ENCODE measurements at places on chromosomes 1 and 21.
A peak's percentile ranks its signal among the peaks of the same experiment; 100 is the strongest.

DNA sequence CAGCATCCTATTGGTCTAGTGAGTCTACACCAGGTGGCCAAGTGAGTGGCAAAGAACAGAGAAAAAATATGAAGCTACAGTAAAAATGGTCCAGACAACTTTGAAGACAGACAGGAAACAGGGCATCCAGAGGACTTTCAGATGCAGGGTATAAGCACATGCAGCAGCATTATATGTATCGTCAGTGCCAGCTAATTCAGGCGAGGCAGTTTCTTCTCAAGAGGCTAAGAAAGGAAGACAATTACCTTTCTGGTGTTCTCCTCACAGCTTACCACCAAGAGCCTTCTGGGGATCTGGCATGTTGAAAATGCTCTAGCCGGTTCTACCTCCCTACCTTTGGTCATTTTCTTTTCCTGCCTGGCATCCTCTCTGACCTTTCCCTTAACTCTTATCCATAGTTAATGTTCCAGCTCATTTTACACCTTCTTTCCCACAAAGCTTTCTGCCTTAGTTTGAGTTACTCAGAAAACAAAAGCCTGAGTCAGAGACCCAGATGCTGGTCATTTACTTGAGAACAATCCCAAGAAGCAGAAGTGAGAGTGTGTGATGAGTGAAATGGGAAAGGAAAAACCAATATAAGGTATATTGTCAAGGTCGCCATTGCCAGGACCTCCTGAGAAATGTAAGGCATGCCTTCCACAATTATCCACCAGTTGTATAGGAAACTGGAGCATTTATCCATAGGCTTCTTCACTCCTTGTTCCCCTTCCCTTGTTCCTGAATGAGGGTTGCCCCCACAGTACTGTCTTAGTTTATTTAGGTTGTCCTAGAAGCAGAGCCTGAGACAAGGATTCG is 444.1 kb downstream of the PLPP3 start:
- no peak for DNase-seq

GRCh38 chr1:44170281-44170823 is 28.9 kb upstream of the KLF18 start:
- DNase-seq = no peak

DNA sequence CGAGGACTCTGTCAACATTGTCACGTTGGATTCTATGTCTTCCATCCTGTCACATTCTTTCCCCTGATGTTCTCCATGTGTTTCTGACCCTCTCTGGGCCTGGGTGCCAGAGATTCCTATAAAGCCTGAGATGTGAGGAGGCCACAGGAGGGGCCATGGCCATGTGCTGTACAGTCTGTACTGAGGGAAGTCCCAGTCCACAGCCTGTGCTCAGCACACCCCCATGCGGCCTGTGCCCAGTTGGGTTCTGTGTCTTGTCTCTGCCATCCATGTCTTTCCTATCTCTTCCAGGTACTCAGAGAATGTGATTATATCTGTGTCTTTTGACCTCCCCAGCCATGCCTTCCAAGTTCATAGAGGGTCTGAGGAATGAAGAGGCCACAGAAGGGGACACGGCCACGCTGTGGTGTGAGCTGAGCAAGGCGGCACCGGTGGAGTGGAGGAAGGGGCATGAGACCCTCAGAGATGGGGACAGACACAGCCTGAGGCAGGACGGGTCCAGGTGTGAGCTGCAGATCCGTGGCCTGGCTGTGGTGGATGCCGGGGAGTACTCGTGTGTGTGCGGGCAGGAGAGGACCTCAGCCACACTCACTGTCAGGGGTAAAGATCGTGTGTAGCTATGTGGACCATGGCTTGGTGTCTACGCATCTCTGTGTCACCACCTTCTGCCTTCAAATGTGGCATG is 86.1 kb downstream of the OBSCN start:
- no peak for DNase-seq

DNA sequence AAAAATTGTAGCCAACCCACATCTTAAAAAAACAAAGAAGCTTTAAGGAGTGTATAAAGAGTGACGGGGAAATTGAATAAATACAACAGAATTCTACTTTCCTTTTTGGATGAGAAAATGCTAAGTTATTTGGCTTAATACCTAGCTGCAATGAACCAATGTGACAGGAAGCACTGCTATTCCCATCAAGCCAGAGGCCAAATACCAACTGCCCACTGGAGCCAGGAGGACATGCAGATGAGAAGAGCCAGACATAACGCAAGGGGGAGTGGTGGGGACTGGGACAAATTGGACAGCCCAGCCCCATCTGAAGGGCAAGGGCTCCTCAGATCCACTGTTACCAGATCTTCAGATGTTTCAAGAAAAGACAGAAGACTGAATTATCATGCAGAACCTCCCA is 25.7 kb downstream of the DNAJC11 start:
- DNase-seq = no peak

DNA sequence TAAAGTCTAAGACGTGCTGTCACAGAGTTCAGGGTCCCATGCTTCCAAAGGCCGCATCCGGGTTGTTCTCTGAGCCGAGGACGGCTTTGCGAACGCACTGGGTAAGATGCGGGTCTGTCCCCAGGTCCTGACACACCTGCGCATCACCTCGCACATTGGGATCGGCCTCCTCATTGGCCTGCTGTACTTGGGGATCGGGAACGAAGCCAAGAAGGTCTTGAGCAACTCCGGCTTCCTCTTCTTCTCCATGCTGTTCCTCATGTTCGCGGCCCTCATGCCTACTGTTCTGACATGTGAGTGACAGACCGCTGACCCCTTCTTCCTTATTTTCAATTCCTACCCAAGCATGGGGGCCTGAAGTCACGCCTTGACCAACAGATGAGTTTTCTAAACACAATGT is 25.3 kb downstream of the TFF3 start:
- DNase-seq = no peak

DNA sequence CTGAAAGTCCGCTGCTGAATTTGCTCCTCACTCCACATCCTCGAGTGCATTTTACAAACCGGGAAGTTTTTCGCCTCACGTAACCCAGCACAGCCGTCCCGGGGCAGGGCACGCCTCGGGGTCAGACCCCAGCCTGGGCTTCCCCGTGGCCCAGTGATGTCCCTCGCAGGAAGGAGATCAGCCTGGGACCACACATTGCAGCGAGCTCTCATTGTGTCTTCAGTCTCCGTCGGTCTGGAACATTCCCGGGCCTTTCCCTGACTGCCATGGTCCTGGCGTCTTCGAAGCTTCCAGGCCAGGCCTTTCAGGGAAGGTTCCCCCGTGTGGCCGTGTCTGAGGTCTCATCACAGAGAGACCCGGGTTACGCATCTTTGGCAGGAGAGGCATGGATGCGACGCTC is 43.5 kb downstream of the MORN1 start:
- DNase-seq = peak; percentile 26

- DNase-seq = no peak
Measured at GRCh38 chr21:23977971-23978370, 1629.3 kb downstream of the MRPL39 start.

DNA sequence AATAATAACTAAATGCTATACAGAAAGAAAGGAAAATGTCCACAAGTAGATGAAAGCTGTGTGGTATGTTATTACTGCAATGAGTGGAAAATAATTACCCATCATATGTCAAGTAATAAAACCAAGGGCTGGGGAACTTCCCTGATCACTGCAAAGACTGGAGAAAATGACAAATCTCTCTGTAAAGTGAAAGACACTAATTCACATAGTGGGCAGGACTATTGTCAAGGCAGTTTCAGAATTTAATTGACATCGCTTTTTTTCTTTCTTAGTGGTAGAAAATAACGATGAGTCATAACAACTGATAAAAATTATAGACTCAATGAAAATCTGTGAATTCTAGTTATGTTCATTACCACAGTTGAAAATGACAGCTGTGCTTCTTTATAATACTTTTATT is 153.7 kb upstream of the ST6GALNAC5 start:
- no peak for DNase-seq

DNA sequence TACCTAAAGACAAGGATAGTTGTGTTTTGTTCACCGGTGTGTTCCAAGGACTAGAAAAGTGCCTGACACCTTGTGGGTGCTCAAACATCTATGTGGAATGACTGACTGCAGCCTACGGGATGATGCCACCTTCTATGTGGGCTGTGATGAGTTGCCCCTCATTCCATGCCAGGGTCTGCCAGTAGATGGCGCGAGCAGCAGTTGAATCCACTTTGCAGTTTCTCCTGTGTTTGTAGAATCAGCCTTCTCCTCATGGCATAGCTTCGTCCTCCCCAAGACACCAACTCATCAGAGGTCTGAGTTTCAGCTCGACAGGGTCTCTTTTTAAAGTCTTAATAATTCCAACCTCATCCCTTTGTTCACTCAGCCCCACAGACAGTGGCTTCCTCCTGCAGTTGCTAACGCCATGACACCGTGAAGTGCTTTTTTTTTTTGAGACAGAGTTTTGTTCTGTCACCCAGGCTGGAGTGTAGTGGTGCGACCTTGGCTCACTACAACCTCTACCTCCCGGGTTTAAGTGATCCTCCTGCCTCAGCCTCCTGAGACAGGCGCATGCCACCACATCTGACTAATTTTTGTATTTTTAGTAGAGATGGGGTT is 133.7 kb downstream of the CAPN8 start:
- no peak for DNase-seq

GRCh38 chr1:111164151-111164550 is 24.1 kb downstream of the CEPT1 start:
- no peak for DNase-seq

GRCh38 chr1:147597010-147597409 is 55.7 kb downstream of the BCL9 start:
- DNase-seq = no peak

DNA sequence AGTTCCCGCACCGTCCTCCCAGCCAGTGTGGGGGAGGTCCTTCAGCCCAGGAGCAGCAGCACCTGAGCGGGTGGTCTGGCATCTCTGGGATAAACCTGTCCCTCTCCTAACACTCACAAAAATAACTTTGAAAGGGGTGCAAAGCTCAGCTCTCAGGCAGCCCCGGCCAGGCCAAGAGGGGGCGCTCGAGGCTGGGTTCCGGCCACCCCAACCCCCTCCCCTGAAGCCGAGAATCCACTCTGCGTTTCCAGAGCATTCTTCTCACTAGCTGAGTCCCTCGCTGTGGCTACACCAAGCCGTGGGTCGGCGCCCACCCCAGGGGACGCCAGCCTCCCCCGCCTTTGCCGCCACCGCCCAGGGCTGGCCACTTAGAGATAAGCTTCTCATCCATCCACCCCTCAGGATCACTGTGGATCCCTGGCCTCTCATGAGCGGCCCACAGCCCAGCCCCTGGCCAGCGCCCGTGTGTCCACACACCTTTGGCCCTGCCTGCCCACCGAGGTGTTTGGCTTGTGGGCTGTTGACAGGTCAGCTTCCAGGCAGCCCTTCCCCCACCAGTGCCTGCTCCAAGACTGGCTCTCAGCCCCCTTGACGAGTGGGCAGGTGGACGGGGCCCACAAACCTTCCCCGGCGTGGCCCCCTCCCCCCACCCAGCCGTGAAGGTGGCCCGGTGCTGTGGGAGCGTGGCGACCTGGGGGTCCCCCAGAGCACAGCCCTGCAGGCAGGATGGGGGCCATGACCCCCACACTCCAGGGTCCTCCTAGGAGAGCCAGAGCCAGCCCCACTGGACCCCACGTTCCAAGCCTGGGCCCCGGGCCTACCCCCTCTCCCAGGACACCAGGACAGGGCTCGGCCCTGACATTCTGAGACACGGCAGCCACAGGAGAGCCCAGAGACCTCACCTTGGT is 1.9 kb downstream of the FTCD start:
- peak; percentile 38 for DNase-seq

DNA sequence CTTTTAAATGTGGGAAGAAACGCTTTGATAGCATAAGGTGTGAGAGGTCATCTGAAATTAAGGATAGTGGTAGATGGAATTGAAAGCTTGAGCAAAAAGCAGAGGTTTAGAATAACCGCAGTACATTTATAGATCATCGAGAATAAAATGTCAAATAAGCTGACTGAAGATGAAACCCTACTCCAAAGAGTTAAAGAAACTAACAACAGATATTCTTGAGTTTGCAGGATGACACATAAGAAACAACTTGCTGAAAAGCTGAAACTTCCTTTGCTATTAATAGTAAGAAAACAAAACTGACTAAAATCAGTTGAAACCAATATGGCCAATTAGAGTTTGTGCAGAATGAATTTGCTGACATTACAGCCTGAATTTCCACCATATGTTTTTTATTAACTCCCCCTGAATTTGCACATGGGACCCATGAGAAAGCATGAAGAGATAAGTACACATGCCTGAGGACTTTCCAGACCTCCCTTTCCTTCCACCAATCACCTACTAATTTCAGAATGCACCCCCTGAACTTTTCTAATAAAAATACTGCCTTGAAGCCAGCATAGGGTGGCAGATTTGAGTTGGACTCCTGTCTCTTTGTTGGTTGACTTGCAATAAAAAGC is 1.7 kb upstream of the C1orf185 start:
- no peak for DNase-seq

- DNase-seq = no peak
Measured at GRCh38 chr1:85570446-85571180, 9.9 kb upstream of the CCN1 start.

DNA sequence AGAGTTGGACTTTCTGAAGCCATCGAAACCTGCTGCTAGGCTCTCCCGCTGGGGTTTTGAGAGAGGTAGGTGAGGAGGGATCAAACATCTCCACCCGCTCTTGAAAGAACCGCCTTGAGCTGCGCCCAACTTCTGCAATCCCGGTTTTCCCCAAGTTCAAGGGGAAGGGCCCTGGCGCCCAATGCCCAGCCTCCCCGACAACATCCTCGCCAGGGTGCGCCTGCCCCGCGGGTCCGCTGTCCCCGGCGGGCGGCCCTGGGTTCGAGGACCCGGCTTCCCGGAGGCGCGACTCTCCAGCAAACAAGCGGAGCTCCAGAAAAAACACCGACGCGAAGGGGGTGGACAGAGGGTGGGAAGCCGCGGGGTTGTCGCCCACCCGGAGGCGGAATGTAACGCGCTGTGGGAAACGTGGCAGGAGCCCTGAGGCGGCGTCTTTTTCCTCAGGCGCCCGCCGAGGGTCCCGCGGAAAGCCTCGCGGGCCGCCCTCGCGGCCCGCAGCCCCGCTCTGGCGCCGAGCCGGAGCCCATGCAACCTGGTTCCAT is 607 bp downstream of the BTG3 start:
- DNase-seq = peak; percentile 58

GRCh38 chr1:229381234-229381633 is 38.4 kb upstream of the CCSAP start:
- DNase-seq = no peak

- no peak for DNase-seq
Measured at GRCh38 chr1:226656601-226657277, 82.3 kb downstream of the ITPKB start.

DNA sequence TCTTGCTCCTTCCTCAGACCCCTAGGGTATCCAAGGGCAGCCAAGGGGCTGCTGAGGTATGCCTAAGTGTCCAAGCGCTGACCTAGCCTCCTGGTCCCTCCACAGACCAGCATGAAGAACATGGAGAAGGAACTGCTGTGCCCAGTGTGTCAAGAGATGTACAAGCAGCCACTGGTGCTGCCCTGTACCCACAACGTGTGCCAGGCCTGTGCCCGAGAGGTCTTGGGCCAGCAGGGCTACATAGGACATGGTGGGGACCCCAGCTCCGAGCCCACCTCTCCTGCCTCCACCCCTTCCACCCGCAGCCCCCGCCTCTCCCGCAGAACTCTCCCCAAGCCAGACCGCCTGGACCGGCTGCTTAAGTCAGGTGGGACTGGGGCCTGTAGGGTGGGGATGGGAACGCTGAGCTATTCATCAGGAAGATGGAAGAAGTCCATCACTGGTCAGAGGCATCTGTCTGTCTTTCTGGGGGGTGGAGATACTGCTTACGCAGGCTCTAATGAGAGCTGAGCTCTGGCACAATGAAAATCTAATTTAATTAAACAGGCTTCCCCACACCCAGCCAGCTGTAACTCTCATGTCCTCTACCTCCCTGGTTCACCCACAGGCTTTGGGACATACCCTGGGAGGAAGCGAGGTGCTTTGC is 1.8 kb downstream of the TRIM46 start:
- no peak for DNase-seq

GRCh38 chr1:46804926-46805325 is 6.1 kb downstream of the CYP4B1 start:
- no peak for DNase-seq
